Urothelium cell line (cell line): ENCODE measurements at places on chromosomes 5 and 9.

DNA sequence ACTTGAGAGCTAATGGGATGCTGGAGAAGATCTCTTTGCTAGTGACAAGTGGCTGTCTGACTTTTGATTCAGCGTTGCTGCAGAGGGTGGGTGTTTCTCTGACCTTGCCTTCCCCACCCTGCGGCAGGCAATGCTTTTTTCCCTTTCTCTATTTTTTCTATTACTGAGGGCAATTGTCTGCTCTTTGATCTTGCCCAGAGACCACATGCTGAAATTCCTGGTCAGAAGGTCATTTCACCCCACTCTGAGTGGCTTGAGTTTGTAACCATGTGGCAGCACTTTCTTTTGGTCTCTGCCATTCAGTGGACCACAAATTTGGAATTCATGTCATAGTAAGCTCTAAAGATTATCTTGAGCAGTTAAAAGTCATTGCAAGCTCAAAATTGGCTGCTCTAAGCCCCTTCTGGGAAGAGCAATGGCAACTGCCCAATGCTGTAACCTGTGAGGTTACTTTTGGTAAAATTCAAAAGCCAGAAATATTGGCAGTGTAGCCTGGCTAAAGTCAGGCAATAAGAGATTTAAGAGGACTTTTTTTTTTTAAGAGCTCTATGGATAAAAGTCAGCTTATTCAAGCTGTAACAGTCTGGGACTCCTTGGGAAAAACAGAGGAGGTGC, 30.4 kb upstream of the MTMR12 start:
- DNase-seq = no peak

- no peak for DNase-seq
Observed at GRCh38 chr5:107372723-107373450, 297.9 kb downstream of the EFNA5 start.

- peak; percentile 27 for DNase-seq
Observed at GRCh38 chr5:169050146-169050571, 250.8 kb downstream of the SLIT3 start.

DNA sequence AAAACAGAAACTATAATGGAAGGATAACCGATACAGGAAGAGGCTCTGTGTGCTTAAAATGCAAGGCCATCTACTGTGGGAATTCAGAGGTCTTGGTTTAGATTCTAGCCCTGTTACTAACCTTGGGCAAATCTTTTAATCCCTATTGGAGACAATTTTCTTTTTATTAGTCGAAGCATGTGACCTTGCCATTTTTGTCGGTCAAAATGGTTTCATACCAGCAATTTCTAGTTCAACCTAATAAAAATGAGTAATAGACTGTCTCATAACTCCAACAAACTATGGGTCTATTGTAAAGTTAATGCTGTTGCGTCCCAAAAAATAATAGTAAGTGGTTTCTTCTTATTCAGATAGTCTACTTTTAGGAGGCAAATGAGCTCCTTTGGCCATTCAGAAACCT, 38.4 kb downstream of the PRR16 start:
- no peak for DNase-seq

DNA sequence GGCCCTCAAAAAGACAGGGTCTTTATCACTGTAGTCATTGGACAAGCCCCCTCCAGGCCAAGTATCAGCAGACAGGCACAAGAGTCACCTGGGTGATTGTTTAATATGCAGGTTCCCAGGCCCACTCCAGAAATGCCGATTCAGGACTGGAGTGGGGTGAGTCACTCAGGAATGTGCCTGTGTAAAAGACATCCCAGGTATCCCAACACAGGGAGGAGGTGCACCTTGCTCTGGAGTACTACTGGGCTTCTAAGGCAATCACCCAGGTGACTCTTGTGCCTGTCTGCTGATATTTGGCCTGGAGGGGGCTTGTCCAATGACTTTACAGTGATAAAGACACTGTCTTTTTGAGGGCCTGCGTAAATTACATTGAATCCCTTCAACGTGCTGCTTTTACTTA, 40.6 kb downstream of the ACTL7B start:
- DNase-seq = peak; percentile 40

DNA sequence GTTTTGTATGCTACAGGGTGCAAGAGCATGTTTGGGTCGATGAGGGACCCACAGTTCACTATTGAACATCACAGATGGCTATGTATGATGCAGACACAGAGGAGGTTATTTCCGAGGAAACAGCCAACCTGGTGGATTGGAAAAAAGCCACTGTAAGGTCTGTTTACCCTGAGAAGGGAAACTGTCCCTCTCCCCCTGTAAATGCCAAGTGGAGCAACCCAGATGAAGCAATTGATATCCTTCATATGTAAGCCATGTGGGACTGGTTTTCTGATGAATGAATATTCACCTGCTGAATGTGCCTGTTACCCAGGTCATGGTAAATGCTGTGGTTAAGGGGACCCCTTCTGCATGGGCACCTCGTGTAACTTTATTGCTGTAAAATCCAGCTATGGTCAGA, 14.8 kb upstream of the CTSV start:
- no peak for DNase-seq

- no peak for DNase-seq
Observed at GRCh38 chr5:39331861-39332381, 32.4 kb downstream of the C9 start.

- DNase-seq = no peak
Observed at GRCh38 chr5:67679184-67679841, 482.7 kb upstream of the CD180 start.

DNA sequence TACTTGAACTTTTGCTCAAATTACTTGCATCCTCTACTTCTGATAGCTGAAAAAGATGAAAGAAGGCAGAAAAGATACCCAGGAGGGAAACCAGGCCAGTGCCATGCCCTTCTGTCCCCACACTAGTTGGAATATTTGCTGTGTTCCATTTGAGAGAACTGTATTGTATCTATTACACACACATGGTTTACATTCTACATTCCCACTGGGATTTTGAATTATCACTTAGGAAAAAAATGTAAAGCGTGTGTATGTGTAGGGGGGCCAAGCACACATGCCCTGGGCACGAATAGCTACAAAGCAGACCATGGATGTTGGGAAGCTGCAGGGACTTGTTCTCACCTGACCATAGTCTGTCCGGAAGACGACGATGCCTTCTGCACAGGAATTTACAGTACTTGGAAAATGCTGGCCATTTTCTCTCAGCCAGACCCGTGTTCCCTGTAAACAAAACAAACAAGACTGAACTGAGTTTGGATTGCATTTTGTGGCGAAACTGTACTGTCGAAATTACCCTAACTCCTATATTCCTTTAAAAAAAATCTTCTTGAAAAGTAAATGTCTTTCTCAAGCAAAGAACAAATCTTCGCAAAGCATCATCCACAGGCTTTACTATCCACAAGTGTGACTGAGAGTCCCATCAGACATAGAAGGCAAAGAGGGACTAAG, 58.7 kb downstream of the MYO10 start:
- DNase-seq = no peak

- DNase-seq = no peak
Observed at GRCh38 chr5:168014433-168015123, 276.9 kb upstream of the WWC1 start.

DNA sequence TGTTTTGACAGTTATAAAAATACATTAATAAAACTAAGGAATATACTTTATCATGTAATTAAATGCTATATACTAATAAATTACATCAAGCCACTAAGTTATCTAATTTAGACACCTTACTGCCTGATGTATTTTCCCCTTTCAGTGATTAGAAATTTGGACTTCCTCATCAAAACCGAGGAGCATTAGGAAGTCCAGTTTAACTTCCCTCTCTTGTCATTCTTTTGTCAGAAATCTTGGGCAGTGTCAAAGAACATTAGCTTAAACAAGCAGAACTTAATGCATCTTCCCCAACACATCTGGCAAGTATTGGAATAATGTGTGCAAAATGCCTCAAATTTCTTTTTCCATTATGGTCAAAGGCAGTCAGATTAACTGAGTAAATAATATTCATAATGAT, 81.6 kb downstream of the PLPP1 start:
- DNase-seq = no peak

DNA sequence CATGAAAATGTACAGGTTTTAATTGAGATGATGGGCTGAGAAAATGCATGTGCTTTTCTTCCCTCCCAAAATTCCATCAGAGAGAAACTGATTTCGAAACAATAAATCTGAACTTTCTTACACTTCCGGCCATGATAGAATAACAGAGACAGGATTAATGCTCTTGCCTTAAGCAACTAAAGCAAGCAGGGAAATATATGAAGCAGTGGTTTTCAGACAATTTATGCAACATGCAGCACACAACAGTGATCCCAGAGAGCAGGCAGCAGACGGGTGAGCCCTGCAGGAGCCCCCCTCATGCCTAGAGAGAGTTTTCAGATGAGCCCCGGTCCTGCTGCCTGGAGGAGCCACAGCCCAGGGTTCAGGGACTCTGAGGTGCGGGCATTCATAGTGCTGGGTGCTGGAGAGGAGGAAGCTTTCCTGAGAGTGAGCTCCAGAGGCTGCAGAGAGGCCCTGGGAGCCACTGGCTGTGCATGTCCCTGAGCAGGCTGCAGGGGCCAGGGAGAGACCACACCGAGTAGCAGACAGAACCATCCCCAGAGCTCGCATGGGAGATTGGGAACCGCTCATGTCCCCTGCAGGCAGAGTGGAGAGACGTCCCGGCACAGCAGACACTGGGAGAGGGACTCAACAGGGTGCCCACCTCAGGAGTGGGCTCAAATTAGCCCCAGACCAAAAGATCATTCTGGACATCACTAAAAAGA, 143.5 kb downstream of the OLFM1 start:
- DNase-seq = no peak

DNA sequence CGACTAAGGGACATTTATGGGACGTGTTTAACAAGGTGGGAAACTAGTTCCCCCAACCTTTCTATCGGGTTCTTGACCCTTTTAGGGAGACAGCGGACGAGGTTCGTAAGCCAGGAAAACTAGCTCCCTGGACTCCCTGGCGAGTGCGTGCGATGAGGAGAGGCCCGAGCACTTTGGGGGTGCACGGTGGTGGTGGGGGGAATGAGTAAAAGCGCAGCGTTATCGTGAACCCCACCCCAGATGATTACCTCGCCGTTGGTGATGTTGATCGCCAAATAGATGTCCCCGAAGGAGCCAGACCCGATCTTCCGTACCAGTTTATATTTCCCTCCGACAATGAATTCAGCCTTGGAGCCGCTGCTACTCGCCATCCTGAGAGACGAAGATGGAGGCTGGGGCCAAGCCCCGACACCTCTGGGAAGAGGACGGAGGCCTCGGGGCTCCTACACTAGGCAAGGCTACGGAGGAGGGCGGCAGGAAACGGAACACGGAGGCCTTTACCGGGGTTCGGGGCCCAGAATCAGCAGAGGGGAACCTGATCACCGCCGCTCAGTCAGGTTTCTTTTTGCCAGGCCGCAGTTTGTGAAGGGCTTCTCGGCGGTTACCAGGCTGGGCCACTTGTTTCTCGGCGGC, 529 bp downstream of the CSNK1A1 start:
- peak; percentile 4 for DNase-seq

DNA sequence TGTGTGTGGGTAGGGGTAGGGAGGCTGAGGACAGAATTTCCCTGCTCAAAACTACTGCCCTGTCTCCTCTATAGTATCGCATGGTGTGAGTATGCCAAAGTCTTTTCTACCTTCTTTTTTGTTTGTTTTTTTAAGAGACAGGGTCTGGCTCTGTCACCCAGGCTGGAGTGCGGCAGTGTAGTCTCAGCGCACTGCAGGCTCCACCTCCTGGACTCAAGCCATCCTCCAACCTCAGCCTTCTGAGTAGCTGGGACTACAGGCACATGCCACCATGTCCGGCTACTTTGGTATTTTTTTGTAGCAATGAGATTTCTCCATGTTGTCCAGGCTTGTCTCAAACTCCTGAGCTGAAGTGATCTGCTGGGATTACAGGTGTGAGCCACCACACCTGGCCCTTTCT, 2.5 kb downstream of the SRP19 start:
- no peak for DNase-seq

GRCh38 chr5:36237751-36238150, 4.0 kb downstream of the NADK2 start:
- DNase-seq = peak; percentile 7

DNA sequence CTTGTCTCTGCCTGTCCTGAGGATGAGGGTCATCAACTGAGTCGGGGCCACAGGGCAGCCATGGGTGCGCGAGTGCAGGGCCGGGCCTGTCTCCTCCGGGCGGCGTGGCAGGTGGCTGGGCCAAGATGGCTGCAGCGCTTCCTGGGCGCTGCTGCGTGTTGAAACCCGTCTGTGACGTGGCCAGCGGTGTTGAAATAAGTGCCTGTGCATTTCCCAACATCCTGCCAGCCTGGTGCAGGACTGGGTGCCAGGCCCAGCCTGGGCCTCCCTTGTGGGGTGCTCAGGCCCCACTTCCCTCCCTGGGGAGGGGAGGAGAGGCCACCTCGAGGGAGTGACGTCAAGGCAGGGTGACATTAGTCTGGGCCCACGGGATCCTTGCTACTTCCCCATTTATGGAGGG, 45.5 kb downstream of the RXRA start:
- DNase-seq = no peak

GRCh38 chr5:96440185-96440538, 7.1 kb upstream of the PCSK1 start:
- DNase-seq = no peak

DNA sequence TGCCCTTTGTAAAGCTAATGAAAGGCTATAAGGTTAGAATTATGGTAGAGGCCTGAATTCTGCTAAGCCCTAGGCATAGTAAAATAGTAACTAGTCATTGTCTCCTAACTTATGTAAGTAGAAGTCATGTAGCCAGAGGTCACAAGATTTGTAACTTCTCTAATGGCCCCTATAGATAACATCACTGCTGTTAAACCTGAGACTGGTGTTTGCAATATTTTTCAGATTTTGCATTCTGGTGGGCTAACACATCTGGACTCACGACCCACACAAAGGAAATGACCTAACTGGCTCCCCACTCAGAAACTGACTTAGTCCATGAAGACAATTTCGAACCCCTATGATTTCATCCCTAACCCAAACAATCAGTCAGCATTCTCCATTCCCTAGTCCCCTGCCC, 37.2 kb upstream of the TTC39B start:
- no peak for DNase-seq

- DNase-seq = peak; percentile 16
Observed at GRCh38 chr9:100322954-100323536, 29.7 kb downstream of the TEX10 start.

GRCh38 chr9:31912636-31913035, 471.8 kb upstream of the ACO1 start:
- DNase-seq = no peak

GRCh38 chr5:100840789-100841188, 62.3 kb downstream of the ST8SIA4 start:
- DNase-seq = no peak

GRCh38 chr5:89694026-89694550, 715.5 kb downstream of the CETN3 start:
- no peak for DNase-seq

- no peak for DNase-seq
Observed at GRCh38 chr9:115880221-115880885, 273.2 kb upstream of the PAPPA start.

- no peak for DNase-seq
Observed at GRCh38 chr5:135221696-135222095, 177.3 kb downstream of the MACROH2A1 start.

DNA sequence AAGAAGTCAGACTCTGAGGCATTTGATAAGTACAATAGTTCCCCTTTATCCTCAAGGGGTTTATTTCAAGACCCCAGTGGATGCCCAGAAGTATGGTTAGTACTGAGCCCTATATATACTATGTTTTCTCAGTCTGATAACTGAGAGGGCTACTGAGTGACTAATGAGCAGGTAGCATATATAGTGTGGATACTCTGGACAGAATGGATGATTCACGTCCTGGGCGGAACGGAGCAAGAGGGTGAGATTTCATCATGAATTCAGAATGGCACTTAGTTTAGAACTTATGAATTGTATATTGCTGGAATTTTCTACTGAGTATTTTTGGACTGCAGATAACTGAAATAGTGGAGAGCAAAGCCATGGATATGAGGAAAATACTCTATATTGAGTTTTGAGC, 457.6 kb downstream of the PLK2 start:
- no peak for DNase-seq

GRCh38 chr9:71209890-71210289, 88.5 kb upstream of the TRPM3 start:
- no peak for DNase-seq
